Osteoblast (primary cell): ENCODE measurements at places on chromosomes 7 and 10.

DNA sequence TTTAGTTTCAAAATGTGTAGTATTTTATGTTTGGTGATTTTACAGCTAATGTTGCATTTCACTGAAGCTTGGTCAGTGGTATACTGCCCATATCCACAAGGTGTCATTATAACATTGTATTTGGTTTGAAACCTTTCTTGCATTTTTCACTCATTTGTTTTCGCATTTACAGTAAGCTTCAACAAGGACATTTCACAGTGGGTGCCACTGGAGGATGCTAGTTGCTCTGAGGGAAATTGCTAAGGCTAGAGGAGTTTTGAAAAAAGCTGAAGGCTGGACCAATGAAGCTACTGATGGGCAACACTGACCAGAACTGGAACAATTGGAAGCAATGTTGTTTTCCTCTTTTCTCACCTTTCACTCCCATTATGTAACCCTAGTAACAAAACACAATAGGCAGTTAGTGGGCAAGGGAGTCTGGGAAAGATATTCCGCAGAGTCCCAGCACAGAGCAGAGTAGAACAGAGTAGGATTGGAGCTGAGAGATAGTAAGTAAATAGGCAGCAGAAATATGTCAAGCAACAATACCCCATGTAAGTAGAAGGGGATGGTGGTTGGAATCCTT lies 23.6 kb upstream of the SRI start:
- DNase-seq, result peak; percentile 65

DNA sequence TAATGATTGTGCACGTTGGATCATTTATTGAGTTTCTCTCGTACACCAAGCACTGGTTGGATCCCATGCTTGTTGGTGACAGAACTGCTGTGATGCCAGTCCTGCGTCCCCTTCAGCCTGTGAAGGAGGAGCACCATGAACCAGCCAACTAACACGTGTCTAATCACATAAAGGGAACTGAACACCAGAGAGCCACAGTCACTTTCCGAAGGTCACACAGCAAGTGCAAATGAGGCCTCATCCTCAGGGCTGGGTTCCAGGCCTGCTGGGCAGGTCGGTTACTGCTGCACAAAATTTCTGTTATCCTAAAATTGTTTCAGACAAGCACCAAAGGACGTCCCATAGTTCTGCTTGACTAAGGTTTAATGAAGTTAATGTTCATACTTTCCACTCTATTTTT lies 332.0 kb upstream of the ZNF32 start:
- no peak for DNase-seq

DNA sequence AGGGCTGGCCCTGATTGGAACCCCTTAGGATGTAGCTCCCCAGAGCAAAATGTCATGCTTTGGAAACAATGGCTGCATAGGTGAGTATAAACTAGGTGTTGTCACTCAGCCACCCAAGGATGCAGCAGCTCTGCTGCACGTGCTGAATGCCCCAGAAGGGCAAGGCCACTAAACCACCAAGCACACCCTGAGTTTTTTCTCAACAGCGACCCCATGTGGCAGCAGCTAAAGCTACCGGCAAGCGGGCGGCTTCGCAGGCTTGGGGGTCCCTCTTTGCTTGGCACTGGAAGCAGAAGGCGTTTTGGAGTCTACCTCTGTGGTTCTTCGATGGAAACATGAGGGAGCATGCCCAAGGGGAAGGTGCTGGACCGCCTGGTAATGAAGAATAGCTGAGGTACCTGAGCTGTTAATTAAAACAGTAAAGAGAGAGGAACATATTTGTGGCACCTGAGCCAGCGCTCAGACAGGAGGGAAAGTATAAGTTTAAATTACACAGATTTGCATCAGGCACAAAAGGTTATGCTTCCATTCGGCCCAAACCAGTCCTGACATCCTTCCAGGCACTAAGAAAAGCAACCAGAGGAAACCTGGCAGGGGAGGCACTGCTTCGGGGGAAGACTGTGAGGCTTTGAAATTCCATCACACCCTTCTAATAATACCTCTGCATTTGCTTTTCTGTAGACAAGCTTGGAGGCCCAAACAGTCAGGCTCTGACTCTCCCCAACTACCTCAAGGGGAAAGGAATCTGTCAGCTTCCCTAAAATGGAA lies 152.1 kb downstream of the GFRA1 start:
- peak; percentile 71 for DNase-seq

GRCh38 chr10:36345807-36346206 lies 703.7 kb upstream of the FZD8 start:
- DNase-seq, result no peak

DNA sequence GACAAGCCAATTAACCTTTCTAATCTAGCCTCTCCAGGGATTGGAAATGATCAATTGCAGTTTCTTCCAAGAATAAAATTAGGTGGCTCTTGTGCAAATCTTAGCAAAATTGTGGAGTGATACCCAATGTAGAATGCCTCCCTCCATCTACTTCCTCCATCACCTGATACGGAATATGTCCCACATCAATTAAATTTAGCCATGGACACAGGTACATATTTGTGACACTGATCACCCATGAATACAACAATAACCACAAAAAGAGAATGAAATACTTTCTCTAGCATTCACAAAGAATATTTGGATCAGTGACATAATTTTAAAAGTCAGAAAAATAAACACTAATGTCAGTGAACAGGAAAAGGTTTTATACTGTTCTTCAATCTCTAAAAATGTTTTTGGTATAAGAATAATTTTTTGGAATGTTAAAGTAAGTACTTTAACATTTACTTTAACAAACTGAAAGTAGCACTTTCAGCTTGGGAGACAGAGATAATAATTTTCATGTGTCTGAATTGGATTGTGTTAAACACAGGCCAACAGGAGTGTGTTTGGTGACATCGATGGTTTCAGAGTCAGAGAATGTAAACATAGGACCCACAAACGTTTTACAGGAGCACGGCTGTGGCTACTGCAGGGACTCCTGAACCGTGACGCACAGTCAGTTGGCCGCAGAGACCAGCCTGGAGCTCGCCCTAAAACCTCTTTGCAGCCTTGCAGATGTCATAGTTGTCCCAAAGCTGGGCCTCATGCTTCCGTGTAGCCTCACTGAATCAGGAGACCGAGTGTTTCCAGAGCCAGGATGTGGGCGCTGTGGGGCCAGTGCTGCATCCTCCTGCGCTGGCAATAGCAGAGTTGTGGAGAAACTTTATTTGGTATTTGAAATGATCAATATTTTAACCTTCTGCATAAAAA lies 7.2 kb downstream of the RBM20 start:
- DNase-seq, result peak; percentile 35

- DNase-seq, result no peak
These were observed 48.4 kb downstream of the SFMBT2 start for GRCh38 chr10:7362471-7362870.
